Stimulated activated naive B cell treated with anti-CD40 and anti-IgM and Interleukin-4, amounts not matched to agents 10 μg/mL and 1 μg/mL and 100 μg/mL, for 72 hours (primary cell): ENCODE measurements at places on chromosomes 2 and 18.

DNA sequence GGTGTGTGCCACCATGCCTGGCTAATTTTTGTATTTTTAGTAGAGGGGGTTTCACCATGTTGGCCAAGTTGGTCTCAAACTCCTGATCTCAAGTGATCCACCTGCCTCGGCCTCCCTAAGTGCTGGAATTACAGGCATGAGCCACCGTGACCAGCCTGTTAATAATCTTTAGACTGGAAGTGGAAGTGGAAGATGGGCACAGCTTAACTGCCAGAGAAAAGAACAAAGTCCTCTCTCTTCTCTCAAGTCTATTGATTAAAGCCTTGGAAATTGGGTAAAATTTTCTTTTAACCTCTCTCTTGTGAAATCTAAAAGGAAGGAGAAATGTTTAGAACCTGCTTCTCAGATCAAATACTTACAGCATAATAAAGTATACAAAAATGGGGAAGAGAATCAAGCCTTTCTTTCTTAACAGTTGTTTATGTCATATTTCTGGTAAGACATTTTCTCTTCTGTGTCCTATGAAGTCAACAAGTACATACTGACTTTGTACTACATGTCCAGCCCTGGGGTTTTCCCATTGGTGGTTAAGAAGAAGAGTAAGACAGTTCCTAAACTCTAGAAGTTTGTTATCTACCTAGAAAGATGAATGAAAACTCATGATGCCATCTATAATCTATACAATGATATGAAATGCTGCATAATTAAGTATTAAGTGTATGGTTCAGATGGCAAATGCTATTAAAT, 4.6 kb downstream of the TMEM169 start:
- DNase-seq: no peak

- no peak for DNase-seq
Measured at GRCh38 chr2:101657787-101658186, 39.7 kb upstream of the MAP4K4 start.

DNA sequence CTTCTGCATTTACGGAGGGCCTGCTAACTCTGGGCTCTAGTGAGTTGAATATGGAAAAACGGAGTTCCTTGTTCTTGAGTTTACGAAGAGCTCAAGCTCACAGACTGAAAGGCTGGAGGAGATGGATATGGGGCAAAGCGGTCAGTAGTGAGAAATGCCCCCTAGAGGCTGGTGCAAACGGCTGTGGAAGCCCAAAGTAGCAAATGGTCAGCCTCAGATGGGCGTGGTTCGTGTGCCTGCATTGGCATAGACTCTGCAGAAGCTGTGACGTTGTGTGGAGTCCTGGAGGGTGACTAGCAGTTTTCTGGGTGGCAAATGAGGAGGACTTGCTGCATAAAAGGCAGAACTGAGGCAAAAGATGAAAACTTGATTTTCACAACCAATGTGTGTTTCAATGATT, 93.6 kb upstream of the TWIST2 start:
- DNase-seq: no peak

DNA sequence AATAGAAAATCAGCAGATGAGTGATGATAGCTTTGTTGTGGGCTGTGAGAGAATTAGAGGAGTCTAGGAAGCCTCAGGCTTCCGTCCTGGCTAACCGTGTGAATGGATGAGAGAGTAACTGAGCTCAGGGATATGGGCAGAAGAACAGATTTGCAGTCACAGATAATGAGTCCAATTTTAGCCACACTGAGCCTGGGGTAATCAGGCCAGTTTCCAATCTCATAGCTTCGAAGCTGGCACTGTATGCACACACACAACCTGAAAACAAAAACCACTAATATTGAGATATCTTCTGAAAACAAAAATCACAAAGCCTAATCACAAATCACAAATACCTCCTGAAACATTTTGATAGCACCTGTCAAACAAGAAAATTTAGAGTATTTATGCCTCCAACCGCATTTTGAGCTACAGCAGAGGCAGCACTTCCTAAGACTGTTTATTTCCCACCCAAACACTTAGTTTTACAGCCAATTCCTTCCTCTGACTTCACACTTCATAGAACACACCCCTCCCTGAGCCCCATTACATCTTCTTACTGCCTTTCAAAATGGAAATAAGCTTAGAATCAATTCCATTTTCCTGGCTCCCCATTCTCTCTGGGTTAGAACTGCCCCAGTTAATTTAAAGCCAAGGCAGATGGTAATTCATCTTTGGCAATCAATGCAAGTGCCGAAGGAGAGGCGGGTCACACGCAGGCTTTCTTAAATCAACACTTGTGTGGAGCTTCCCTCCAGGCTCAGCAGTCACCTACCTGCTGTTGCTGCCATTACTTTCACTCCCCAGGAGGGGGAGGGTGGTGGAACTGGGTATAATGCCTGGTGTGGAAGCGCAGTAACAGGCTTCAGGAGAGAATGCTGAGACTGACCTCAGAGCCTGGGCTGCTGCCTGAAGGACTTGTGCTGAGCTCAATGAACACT, 18.9 kb downstream of the TTR start:
- DNase-seq: no peak

DNA sequence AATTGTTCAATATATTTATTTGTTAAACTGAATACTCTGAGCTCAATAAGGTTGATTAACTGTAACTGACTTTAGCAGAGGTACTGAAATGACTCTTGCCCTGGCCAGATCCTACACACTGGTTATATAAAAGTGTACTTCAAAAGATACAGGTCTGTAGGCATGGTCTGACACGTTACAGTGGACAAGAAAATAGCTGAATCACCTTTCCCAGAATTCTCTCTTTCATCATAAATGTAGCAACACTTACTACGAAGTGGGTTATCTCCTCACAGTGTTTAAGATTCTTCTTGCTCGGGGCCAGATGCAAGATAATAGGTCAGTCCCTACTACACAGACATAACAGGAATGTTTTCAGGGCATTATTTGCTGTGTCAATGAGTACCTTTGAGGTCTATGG, 107.0 kb upstream of the ZC3H15 start:
- DNase-seq: no peak

- no peak for DNase-seq
Measured at GRCh38 chr2:197131558-197131855, 179.1 kb downstream of the ANKRD44 start.

- DNase-seq: no peak
Measured at GRCh38 chr18:55121397-55122170, 162.3 kb upstream of the CCDC68 start.

GRCh38 chr2:64987956-64988419, 1.2 kb upstream of the SLC1A4 start:
- DNase-seq: no peak

DNA sequence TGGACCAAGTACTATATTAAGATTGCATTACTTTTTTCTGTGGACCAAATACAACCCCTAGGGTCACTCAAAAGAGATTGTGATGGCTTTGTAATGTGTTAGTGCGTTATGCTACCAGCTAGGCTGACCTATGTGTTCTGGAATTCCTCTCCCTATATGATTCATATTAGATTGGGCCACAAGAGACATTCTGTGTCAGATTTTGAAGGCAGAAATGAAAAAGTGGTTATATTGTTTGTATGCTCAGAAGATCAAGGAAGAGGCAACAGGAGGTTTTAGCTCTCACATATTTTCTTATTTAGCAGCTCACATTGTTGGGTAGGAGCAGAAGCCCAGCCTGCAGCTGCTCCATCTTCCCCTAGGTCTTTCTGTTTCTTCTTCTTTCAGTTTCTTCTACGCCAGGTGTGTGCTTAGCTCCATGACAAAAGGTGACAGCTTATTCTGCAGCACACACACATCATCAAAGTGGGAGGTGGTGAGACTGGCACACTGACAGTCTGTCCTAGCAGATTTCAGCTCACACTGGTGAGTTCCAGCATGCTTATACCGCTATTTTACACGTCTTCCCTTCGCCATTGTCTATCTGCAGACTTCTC, 156.8 kb upstream of the UBE2E3 start:
- no peak for DNase-seq

DNA sequence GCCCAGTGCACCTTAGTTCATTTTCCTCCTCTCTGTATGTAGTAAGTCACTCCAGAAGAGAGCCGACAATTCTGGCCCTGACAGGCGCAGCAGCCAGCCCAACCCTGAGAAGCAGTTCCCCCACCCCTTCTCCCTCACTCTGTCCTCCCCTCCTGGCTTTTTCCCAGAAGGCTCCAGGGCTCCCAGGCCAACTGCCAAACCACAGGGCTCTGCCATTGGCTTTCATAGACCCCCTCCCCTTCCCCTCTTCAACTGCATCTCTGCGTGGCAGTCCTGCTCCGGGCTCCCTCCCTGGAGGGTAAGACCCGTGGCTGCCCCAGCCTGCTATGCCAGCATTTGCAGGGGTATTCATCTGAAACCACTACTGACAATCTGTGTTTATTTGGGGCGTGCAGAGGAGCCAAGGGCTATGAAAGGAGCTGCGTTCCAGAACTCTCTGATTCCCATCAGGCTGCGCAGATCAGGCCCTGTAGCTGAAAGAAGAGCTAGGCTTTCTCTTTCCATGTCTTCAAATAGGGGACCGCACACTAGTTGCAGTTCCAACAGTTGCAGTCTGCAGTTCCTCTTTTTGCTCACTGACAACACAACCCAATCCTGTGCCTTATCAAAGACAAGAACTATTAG, 388.6 kb upstream of the TNP1 start:
- DNase-seq: peak; percentile 3

DNA sequence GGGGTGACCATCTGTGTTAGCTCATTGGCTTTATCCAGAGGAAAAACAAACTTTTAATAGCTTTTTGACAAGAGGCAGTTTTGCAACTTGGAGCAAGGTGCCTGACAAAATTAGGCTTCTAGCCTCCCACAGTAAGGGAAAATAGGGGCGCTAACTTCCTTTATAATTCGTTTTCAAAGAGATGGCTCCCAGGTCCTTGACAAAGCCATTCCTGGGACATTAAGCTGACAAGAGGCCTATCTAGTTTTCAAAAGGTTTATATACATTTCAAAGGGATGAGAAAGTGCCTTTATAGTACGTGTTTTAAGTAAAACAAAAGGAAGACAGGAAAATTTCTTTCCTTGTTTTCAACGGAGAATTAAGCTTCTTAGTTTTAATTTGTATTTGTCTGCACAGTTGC, 159.4 kb upstream of the GCFC2 start:
- no peak for DNase-seq

DNA sequence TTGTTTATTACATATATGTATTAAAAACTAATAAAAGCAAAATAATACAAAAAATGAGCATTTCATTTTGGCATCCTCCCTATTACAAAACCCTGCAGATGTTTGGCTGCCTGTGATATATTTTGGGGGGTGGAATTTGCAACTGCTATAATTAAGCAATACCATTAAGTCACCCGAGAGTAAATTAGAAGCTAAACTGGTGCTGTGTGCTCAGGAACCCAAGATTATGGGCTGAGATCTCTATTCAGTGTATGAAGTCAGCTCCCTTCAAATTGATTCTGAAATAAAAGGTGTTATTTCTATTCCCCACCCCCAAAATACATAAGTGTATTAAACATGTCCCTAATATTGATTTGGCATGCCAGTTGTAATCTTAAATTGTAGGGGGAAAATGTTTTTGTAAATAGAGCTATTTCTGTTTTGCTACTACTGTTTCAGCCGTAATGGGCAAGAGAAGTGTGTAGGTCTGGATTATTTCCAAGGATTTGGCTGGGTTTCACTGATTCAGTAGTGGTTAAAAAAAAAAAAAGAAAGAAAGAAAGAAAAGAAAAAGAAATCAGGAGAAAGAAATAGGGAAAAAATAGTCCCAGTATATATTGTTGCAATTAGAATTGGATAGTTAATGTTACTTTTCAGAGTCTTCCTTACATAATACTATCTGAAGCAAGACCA, 110.9 kb downstream of the SS18 start:
- DNase-seq: no peak

DNA sequence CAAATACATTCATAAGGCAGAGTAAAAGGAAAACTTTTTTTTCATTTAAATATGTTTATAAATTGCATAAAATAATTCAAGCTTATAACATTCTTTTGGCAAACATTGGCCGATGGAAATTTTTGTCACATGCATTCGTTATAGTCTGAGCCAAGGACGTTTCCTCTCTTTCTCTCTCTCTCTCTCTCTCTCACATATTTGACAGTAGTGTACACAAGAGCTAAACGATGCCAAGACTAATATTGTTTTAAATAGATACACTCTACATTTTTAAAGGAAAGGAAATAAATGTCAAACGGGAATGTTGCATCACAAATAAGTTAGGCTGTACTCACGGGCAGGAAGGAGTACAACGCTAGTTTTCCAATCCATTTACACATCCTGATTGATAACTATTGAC, 251.1 kb upstream of the SMIM21 start:
- DNase-seq: no peak
